ENCODE measurements at places on chromosomes 7 and 10.
A peak's percentile ranks its signal among the peaks of the same experiment; 100 is the strongest.

- DNase-seq: no peak
Observed at GRCh38 chr7:157987906-157988305, 599.7 kb downstream of the PTPRN2 start.

DNA sequence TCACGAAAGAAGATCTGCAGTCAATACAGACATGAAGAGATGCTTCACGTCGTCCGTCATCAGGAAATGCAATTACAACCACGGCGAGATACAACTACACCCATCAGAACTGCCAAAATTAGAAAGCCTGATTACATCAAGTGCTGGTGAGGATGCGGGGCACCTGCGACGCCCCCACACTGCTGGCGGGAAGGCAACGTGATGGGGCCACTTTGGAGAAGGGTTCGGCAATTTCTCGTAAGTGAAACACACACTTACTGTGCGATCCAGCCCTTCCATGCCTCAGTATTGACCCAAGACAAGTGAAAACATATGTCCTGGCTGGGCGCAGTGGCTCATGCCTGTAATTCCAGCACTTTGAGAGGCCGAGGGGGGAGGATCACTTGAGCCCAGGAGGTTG is 25.8 kb upstream of the PDGFA start:
- no peak for DNase-seq

GRCh38 chr10:98125940-98126631 is 8.4 kb upstream of the R3HCC1L start:
- DNase-seq: no peak

- DNase-seq: peak; percentile 62
Observed at GRCh38 chr10:96044736-96045135, 1.4 kb downstream of the CCNJ start.

DNA sequence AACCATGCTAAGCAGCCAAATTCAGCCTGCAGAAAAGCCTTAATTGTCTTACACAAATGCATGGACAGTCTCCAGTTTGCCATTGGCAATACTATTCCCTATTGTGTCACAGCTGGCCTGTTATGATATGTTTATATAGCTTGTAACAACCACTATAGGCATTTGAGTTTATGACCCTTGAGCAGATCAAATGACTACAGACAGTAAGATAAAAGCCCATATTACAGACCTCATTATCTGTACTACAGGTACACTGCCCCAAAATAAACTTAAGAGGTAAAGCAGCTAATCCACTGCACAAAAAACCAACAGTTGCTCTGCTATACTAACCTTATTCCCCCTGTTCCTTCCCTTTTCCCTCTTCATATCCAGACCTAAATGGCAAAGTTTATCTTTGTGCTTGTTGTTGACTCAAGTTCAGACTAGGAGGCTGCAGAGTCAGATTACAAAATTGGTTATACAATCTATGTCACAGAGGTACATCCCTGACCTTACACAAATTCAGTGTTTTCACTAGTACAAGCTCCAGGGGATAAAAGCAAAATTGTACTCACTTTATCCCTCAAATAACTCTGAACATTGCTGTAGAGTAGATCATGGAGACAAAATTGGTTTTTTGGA is 218.4 kb downstream of the GRM8 start:
- no peak for DNase-seq

GRCh38 chr7:74283858-74284447 is 5.3 kb upstream of the CLIP2 start:
- DNase-seq: no peak

GRCh38 chr7:2735744-2736143 is 47.7 kb downstream of the AMZ1 start:
- no peak for DNase-seq

DNA sequence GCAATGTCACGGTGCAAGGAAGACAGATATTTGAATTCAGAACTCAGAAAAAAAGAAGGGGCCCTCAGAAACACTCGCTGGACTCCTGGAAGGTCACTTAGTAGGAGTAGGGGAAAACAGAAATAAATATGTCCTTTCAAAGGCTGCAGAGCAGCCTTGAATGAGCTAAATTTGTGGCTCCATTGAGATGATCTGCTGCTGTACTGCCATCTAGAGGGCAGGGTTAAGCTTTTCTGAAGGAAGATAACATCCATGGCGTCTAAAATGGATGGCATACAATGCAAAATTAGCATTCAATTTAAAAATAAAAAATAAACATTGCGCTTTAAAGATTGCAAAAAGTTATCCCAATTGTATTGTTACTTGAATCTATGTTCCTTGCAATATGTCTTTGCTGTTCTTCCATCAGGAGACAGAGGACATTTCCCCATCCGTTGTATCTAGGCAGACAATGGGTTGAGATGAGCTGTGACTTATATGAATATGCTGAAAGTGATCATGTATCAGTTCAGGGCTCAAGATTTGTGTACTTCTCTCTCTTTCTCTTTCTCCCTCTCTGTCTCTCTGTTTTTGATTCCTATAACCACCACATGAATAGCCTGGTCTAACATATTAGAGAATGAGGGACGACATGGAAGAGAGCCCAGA is 642.2 kb downstream of the SH2D4B start:
- no peak for DNase-seq

- DNase-seq: peak; percentile 58
Observed at GRCh38 chr7:101947899-101948298, 130.5 kb downstream of the CUX1 start.

- DNase-seq: peak; percentile 8
Observed at GRCh38 chr7:103988468-103989199, 824 bp downstream of the RELN start.

GRCh38 chr10:111107023-111107422 is 30.2 kb downstream of the ADRA2A start:
- DNase-seq: no peak

DNA sequence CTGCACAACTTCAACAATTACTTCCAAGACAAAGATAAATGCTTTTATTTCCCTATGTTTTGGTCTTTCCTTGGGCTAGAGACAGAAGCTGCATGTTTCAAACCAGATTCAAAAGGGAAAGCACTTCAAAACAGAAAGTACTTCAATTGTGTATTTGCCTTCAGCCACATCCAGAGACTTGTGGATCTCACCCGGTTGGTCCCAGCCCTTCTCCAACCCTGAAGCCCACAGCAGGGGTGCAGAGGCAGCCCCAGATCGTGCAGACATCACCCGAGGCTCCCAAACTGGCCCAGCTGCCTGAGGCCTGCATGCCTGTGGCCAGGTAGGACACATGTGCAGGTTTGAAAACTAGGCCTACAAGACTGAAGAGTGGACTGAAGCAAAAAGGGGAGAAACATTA is 80.8 kb downstream of the ALOX5 start:
- no peak for DNase-seq

GRCh38 chr7:130144312-130145171 is 60.7 kb downstream of the TMEM209 start:
- peak; percentile 87 for DNase-seq

- DNase-seq: no peak
Observed at GRCh38 chr10:47169581-47169980, 130.4 kb upstream of the GDF10 start.

DNA sequence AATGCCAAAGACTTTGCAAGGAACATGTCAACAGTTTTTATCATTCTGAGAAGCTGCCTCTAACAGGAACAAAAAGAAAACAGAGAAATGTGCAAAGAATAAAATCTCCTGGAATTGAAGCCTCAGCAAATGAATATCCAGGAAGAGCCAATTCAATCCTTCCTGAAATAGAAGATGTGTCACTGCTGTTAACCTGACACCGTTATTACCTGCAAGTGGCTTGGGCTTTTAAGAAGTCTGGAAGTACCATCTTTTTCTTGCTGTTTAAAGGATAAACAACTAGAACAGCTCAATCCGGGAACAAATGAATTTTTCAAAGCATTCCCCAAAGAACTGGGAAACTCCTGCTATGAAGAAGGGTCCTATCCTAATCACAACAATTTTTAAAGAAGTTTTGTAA is 434.8 kb downstream of the KCNMA1 start:
- DNase-seq: no peak

DNA sequence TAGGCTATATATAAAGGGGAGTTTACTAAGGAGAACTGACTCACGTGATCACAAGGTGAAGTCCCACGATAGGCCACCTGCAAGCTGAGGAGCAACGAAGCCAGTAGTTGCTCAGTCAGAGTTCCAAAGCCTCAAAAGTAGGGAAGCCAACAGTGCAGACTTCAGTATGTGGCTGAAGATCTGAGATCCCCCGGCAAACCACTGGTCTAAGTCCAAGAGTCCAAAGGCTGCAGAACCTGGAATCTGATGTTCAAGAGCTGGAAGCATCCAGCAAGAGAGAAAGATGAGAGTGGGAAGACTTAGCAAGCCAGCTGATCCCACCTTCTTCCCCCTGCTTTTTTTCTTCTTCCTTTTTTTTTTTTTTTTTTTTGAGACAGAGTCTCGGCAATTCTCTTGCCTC is 27.0 kb upstream of the GSDME start:
- no peak for DNase-seq

GRCh38 chr10:11304906-11305585 is 287.4 kb downstream of the CELF2 start:
- no peak for DNase-seq

GRCh38 chr7:158994687-158995086 is 138.3 kb downstream of the DYNC2I1 start:
- no peak for DNase-seq

- DNase-seq: no peak
Observed at GRCh38 chr7:102934701-102935100, 21.9 kb downstream of the LRRC17 start.

DNA sequence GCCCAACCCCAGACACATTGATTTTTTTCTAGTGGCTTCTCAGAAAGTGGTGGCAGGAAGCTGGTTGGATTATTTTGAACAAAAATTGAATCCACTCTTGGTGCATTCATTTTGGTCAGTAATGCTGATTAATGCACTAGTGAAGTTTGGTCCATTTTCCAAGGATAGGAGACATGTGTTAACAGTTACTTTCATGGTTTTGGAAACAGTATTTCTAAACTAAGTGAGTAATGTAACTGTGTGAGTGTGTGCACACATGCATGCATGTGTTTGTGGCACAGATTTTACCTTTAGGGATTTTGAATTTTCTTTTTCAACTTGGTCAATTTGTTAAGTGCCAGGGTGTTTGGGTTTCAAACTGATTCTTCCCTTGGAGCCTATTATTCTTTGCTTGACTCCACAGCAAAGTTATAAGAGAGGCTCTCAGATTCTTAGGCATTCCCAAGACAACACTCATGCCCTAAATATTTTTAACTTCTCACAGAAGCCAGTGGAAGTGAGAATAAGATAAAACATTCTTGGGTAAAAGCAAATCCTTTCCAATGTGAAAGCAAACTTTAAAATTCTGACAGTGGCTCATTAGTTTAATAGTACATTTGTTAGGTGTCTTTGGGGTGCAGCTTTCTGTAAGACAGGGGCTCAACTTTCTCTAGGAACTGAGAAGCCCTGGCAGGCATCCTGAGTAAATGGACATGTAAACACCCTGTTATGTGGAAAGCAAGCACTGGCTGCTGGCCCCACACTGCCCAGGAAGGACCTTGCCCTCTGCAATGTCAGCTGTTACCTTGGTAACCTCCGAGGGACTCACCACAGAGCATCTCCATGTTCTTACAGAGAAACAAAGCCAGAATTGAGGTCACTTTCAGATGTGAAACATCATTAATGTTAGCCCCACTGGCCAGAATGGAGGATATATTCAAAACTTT is 68.4 kb downstream of the ASAH2B start:
- DNase-seq: no peak

- DNase-seq: no peak
Observed at GRCh38 chr7:155252892-155253501, 44.7 kb upstream of the INSIG1 start.

- no peak for DNase-seq
Observed at GRCh38 chr10:34281661-34282582, 533.2 kb downstream of the PARD3 start.

DNA sequence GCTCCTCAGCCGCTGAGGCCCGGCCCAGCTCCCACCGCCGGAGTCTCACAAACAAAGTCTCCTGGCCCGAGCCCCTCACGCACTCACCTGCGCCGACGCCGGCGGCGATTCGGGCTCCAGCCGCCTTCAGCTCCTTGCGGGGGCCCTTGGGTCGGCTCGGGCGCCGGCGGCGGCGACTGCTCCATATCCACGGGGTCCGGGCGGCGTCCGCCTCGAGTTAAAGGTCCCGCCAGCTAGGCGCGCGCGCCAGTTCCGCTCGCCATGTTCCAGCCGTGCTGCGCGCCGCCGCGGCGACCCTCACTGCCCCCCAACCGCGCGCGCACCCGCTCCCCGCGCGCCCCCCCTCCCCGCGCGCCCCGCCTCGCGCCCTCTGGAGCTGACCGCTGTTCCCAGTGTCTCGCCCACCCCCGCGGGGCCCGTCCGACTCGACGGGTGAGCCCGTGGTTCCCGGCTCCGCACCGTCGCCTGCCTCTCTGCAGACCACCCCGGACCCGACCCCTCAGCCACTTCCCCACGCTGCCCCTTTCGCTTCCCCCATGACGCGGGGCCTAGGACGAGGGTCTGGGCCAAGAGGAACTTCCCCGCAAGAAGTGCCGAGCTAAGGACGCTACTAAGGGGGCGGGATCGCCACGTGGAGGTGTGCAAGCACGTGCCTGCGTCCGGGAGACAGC is 396.1 kb downstream of the ZNF33B start:
- DNase-seq: no peak

- DNase-seq: no peak
Observed at GRCh38 chr10:48606530-48607355, 1.9 kb upstream of the ARHGAP22 start.

DNA sequence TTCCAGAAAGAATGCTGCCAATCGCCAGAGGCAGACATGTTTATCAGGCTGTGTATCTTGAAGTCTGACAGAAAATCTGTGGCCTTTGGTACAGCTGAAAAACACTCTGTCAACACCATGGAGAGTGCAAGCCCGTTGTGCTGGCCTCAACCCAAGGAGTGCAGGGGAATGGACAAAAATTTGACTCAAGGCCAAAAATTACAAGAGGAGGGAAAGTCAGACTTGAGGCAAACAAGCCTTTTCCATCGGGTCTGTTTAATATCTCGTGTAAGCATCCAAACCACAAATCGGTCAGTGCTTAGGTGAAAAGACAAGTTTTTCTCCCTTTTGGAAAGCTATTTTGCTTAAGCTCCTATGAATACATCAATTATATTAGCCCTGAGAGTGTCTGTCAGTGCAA is 305.3 kb upstream of the NFE2L3 start:
- no peak for DNase-seq

- no peak for DNase-seq
Observed at GRCh38 chr7:30912021-30912730, 523 bp downstream of the AQP1 start.

Data from cardiac muscle cell (in vitro differentiated cells and primary cell).